ENCODE measurements at places on chromosomes 13 and 19.
A peak's percentile ranks its signal among the peaks of the same experiment; 100 is the strongest.

- no peak for DNase-seq
Measured at GRCh38 chr19:305240-306150, 14.3 kb upstream of the PLPP2 start.

DNA sequence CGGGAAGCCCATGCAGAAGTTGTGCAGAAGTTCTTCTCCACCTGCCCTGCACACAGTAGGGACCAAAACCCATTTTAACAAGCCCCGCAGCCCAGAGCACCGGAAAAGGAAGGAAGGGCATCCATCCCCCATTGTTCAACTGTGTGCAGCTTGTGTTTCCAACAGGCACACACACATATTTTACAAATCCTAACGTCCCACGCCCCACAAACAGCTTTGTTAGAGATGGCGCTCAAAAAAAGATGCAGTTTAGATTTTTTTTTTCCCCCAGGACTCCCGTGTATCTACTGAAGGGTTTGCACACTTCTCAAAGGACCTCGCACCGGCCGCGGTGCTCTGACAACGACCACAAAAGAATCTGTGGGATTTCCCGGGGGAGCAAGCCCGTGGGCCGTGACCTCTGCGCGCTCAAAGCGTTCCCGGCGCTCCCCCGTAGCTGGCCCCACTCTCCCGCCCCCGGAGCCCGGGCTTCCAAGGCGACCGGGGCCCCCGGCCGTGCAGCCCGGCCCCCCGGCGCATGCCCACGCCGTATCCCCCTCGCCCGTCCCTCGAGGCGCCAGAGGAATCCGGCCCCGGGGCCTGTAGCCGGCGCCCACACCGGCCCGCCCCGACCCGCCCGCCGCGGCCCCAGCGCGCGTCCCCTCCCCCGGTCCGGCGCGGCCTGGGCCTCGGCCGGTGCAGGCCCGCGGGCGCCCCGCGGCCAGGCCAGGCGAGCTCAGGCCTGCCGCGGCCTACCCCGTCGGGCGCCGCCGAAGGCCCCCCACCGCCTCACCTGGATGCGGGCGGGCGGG is 523 bp downstream of the ELAVL1 start:
- DNase-seq, result peak; percentile 21

DNA sequence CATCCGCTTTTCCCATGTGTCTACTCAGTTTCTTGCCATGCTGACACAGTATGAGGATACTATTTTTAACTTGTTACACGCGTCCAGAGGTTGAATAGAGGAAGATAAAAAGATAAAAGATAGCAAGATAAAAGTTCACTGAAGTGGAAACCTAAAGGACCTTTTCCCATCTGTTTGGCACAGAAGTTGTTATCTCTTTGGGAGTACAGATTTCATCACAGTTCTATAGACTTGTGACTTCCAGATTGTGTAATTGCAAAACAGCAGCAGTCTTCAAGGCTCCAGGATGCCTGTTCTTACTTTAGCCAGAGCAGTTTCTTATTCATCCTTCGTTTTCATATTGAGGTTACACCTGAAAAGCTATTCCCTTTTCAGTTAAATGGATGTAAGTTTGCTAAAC is 369.2 kb downstream of the GPC5 start:
- DNase-seq, result no peak

DNA sequence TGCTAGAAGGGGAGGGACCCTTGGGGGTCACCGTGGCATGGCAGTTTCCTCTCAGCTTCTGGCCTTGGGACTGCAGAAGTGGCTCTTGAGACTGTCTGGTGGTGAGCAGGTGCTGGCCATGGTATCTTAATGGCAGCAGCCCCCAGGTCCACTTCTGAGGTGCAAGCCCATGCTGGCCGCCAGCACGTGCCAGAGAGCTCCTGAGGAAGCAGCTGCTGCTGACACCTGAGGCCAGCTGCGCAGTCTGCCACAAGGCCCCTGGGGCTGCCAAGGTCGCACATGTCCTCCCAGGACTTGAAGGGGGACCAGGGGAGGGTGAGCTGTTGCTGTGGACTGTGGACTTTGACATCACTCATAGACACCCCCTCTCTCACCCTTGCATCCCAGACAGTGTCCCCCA is 48.0 kb downstream of the NFIX start:
- DNase-seq, result no peak

DNA sequence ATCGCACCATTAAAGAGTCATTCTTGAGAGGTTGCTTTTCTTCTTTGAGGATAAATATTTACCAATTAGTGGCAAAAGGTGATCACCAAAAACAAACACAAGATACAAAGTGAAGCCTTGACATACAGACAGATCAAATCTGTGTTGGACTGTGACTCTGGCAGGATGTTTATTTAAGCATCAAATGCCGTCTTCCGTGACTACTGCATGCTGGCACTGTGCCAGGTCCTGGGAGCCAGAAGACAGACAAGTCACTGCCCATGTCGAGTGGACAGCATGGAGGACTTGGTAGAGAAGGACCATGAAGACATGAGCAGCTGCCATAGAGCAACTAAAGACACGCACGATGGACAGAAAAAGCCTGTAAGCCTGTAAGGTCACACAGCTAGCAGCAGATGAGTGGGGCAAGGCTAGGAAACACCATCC is 92.8 kb upstream of the FARP1 start:
- DNase-seq, result no peak

GRCh38 chr19:4012975-4013634 is 5.6 kb downstream of the PIAS4 start:
- no peak for DNase-seq

- DNase-seq, result no peak
Measured at GRCh38 chr13:51998723-51999509, 12.3 kb downstream of the ATP7B start.

GRCh38 chr19:2187159-2187558 is 23.4 kb downstream of the DOT1L start:
- no peak for DNase-seq

DNA sequence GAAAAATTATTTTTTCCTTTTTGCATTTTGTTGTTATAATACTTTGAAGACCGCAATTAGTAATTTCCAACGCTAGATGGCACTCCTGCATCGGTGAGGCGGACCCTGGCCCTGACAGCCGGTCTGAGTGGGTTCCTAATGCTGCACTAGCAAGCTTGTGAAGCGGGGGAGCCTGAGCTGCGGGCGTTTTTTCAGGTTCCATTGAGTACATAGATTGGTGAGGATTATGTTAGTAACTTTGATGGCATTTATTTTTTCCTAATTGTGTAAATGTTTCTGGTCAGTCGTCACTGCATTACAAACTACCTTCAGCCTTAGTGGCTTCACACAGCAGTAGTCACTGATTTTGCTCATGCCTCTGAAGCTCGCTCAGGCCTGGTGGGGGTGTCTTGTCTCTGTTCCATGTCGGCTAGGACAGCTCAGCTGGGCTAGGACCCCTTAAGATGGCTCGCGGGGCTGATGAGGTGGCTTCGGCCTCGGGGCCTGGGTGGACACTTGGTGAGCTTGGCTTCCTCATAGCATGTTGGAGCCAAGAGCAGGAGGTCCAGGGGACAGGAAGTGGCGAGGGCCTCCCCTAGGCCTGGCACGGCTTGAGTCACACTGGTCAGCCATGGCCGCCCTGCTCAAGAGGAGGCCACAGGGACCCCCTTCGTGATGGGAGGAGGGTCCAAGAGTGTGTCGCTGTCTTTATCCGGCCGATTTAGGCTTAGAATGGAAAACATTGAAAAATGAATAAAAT is 25.0 kb downstream of the ERCC5 start:
- peak; percentile 64 for DNase-seq

GRCh38 chr13:51181786-51182383 is 40.3 kb upstream of the FAM124A start:
- no peak for DNase-seq

DNA sequence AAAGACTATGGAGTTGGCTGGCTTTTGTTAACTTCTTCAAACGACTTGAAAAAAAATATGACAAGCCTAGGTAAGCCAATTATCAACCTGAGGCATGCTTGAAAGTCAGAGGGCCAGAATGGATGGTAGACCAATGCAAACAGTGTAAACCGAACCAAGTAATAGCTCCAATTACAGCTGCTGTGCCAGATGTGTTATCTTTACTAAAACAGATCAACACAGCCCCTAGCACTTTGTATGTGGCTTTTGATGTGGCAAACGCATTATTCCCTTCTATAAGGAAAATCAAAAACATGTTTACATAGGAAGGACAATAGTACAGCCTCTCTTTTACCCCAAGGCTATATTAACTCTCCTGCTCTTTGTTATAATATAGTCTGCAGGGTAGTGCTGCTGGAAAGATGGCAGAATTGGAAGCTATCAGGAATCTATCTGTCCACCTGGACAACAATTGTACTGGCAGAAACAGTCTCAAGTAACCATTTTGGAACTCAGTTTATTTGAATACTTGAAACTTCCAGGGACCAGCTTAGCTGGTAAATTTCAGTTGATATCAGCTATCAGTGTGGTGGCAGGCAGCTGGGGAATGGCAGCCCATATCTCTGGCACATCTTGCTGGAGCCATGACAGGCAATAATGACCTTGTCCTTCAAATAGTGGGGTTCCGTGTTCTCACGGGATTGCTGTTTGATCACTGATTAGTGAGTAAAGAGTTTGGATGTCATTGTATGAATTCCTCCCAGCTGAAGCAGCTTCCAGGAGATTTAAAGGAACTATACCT is 144.4 kb upstream of the WASF3 start:
- no peak for DNase-seq

GRCh38 chr19:48962849-48963165 is 2.3 kb upstream of the FTL start:
- no peak for DNase-seq

DNA sequence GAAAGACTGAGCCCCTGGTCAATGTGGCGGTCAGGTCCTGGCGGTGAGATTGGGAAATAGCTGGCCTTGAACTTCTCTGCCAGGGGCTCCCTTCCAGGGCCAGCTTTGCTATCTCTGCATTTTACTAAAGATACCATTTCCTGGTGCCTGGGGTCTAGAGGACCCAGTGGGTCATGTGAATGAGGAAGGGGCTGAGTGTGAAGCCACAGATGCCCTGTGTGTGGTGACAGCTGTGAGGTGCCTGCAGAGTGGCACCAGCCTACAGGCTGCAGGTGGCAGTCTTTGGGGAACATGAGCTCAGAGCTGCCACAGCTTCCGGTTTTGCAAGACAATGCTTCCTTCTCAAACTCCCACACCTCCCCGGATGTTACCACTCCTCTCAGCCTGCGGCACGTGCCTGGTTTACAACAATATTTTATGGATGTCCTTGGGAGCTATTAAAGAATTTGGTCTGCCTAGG is 5.2 kb upstream of the MLNR start:
- DNase-seq, result no peak

- no peak for DNase-seq
Measured at GRCh38 chr19:1245494-1246264, 2.7 kb upstream of the MIDN start.

DNA sequence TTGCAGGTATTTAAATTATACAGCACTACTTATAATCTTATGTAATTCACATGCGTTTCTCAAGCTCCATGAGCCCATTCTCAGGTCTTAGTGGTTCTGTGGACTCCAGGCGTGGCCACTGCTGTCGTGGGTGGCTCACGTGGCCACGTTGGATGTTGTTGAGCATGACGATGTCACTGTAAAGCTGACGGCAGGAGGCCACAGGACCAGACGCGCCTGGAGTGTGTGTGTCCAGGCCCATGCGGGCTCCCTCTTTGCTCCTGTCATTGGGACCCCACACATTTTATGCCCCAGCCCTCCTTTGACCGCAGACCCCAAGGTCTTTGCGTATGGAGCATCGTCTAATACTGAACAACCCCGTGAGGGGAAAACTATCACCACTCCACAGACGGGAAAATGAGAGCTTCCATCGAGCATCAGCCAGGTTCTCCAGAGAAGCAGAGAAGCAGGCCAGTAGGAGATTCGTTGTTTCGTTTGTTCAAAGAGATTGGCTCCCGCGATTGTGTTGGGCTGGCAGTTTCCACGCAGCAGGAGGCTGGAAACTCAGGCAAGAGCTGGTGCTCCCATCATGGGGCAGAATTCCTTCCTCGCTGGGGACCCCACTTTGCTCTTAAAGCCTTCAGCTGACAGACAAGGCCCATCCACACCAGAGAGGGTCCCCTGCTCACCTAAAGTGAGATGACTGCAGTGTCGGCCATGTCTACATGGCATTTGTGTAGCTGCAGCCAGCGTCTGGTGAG is 129.3 kb upstream of the SPACA7 start:
- DNase-seq, result no peak

GRCh38 chr13:43988302-43988701 is 108.6 kb downstream of the LACC1 start:
- DNase-seq, result peak; percentile 58

- DNase-seq, result peak; percentile 21
Measured at GRCh38 chr13:82571653-82572052, 1310.6 kb downstream of the SLITRK1 start.

DNA sequence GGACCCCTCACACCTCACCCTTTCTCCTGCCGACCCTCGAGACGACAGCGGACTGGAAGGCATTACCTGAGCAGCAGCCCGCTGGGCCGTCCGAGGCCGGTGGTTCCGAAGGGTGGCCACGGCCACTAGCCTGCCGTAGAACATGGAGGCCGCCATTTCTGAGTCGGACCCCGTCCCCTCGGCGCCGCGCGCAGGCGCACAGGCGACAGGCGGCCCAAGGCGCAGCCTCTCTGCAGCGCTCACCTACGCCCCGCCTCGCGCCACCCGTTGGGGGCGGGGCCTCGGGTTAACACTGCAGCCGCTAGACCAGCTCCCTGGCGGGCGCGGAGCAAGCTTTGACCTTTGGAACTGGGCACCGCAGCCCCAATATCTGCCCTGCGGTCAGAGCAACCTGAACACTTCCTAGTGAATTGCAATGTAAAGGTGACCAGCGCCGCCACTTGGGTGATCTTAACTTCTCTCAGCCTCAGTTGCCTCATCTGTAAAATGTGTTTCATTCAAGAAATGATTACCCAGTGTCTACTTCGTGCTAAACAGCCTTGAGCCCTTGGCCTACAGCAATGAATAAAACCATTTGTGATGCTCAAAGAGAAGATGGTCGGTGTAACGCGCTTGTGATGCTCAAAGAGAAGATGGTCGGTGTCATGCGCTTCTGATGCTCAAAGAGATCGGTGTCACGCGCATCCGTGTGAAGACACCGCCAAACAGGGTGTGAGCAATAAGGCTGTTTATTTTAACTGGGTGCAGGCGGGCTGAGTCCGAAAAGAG is at the start of gene SUCLA2:
Gene SUCLA2 (minus strand): TSS at position 160 of the 768 bp plus-strand sequence. CDS start 4 bp downstream, at position 156.
- DNase-seq, result peak; percentile 88

- no peak for DNase-seq
Measured at GRCh38 chr19:31290931-31291590, 58.2 kb downstream of the TSHZ3 start.

- no peak for DNase-seq
Measured at GRCh38 chr13:87131611-87132010, 539.6 kb upstream of the SLITRK5 start.

DNA sequence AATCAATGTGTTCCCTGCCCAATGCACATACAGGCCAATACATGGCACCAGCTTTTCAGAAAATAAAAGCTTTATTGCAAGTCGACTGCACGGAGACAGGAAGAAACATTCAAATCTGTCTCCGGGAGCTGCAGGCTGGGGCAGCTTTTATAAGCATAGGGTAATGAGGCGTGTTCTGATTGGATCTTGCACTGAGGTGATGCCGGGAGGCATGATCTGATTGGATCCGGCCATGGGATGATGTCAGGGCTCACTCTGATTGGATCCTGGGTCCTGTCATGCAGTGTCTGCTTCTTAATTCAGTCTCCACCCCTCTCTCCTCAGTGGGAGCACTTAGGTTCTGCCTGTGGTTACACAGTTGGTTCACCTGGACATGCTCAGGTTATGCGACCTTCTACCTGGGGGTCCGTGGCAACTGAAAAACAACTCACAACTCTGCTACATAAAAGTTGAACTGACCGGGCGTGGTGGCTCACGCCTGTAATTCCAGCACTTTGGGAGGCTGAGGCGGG is 11.8 kb upstream of the FBN3 start:
- DNase-seq, result peak; percentile 21
